ENCODE measurements at places on chromosomes 5 and 9.

GRCh38 chr5:56456002-56456401, 222.9 kb upstream of the ANKRD55 start:
- no peak for DNase-seq

DNA sequence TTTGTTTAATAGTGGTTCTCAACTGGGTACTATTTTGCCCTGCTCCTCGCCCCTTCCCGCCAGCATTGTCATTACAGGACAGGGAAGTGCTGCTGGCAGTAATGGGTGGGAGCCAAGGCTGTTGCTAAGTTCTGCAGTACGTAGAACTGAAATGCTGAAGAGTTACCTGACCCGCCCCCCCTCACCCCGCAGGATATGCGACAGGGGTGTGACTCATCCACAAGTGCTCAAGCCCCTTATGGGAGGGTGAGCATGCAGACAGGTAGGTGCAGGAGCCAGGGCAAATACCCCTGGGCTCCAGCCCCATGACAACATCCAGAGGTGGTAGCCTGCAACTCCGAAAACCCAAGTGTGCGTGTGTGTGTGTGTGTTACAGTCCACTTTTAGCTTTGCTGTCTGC, 35.7 kb downstream of the LRRC70 start:
- no peak for DNase-seq

DNA sequence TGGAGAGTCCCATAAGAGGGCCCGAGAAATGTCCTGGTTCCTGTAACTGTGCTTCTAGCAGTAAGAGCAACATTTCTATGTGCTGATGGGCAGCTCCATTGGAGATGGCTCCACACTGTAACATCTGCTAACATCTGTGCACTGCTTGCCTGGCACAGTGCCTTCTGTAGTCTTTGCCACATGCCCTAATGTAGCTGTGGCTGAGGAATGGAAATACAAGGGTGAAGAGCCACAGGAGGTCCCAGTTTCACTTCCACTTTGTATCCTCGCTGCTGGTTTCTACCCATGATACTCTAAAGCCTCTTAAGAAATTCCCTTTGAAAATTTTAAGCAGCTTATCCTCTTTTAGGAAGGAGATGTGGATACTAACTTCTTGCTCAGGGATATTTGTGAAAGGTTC, 97.4 kb downstream of the HOMER1 start:
- DNase-seq, result no peak

DNA sequence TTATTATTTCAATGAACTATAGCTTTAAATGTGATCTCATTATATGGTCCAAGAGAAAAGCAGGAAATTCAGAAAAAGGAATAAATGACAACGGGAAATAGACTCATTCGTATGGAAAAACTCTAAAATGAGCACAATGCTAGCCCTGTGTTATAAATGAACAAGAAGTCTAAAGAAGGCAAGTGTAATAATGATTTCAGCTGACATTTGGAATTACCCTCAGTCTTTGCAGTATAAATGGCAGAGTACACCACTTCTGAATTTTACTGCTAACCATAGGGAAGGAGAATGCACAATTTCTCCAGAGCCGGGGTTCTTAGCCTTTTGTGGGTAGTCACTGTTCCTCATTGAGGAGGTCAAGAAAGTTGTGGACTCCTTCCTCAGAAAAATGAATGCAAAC, 93.1 kb downstream of the ANKRD55 start:
- DNase-seq, result no peak

GRCh38 chr5:138452720-138453119, 12.6 kb upstream of the EGR1 start:
- no peak for DNase-seq

DNA sequence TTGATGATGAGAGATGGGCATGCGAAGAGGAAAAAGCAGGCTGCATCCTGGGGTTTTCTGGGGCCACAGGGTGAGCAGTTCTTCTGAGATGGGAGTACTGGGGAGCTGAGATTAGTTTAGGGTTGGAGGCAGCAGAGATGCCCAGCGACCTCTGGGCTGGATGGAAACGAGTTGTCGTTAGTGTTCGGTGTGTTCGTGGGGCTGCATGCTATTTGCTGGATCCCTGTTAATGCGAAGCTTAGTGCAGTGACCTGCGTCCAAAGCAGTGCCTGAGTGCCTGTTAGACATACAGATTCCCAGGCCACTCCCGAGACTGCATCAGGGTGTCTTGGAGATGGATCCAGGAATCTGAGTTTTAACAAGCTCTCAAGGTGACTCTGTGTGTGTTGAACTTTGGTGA, 201.3 kb downstream of the CACNA1B start:
- no peak for DNase-seq

GRCh38 chr5:75465480-75465879, 45.9 kb downstream of the CERT1 start:
- DNase-seq, result no peak

DNA sequence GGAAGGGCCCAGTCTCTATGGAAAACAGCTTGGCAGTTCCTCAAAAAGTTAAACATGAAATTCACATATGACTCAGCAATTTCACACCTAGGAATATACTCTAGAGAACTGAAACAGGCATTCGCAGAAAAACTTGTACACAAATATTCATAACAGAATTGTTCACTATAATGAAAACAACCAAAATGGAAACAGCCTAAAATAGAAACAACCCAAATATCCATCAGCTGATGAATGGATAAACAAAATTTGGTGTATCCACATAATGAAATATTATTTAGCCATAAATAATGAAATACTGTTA, 4.8 kb upstream of the GPR150 start:
- DNase-seq, result no peak

DNA sequence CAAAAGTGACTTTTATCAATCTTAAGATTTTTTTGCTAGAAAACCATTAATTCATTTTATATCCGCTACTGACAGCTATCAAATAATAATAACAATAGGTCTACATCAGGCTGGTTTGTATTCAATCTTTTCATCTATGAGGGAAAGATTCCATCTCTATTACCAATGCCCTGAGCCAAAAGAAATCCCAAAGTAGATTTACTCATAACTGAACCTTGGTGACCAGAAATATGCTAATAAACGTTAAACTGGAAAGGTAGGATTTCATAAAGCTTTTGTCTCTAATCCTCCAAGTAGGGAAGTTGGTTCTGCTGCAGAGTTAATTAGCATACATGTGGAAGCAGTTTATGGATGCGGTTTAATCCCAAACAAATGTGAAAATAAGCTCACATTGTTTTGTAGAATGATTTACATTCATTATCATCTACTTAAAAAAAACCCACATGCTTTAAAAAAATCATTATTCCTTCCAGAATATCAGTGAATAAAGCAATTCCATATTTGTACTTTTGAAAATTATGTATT, 715.5 kb downstream of the CETN3 start:
- DNase-seq, result no peak

DNA sequence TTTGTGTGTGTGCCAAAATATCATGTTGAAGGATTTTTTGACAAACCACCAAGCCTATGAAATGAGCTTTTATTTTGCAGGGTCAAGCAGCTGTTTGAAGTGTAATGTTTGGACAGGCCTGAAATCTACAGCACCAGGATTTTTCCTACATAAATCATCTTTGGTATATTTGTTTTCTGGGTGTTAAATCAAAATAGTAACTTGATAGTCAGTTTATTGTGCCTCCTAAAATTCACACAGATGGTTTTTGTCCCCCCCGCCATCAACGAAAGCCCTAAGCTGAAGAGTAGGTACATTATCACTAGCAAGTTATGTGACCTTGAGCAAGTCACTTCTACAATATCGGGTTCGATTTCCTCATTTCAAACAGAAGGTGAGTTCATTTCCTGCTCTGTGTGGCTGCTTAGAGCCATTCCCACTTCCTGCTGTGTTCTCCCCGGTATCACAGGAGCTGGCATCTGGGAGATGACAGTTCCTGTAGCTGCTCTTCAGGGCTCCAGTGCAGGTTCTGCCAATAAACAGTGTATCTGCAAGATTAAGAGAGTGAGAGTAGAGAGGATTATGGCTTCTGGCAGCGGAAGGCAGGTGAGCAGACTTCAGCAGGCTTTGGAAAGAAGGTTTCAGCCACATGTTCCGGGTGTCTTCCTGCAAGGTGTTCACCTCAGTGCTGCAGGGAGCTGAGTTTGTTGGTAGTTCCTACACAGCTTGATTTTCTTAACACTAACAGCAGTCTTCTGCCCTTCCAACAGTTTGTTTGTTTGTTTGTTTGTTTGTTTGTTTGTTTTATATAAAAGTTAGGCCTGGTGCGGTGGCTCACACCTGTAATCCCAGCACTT, 48.4 kb upstream of the GNE start:
- DNase-seq, result no peak

DNA sequence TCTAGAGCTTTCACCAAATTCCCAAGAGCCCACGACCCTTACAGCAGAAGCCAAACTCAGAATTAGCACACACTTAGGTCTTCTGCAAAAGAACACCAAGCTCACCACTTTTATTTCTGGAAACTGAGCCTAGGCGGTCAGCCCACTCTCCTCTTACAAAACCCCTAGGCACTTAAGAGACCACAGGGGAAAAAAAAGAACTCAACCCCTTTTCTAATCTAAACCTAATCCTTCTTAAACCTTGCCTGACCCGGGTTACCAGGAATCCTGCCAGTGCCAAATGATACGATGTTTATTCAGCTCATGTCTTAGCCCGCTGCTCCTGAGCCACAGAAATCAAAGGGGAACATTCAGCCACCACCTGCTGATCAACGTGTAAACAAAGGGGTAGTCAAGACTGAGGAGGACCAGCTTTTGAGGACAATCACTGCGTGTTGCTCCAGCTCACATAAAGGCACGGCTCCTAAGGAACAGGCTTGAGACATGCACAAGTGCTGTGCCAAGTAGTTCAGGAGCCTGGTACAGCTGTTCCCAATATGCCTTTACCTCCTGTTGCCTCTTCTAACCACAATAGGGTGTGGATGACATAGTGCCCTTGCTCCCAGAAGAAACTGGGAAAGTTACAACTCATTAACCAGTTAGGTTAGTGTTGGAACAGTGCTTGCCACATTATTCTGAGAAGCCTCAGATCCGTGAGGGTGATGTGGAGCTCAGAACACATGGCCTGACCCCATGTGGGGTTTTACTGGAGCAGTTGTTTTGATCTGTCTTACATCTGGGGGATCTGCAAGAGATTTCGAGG, 49.3 kb downstream of the ZFAND5 start:
- DNase-seq, result peak; percentile 22

DNA sequence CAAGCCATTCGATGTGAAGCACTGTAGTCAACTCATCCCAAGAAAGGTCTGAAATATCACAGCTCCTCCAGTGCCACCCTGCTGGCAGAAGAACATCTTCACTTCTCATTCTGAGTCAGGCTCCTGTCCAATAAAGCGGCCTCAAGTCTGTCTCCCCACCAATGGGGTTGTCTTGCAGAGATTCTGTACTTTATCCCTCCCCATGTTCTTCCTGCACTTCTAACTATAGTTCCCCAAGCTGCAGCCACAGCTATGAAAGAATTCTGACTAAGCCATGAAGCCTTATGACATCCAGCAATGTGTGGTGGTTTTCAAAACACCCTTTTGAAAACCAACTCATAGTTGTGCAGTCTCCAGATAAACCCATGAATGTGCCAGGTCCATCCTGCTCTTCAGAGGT, 6.8 kb downstream of the MACROH2A1 start:
- DNase-seq, result peak; percentile 30

GRCh38 chr5:127561254-127561653, 43.8 kb downstream of the PRRC1 start:
- no peak for DNase-seq

- peak; percentile 17 for DNase-seq
Observed at GRCh38 chr5:50666261-50667022, at the start of gene PARP8. Gene PARP8 (plus strand): TSS chr5:50666637. CDS start chr5:50667096, 459 bp downstream.

GRCh38 chr9:4842734-4843133, 50.0 kb downstream of the RCL1 start:
- DNase-seq, result no peak

- peak; percentile 17 for DNase-seq
Observed at GRCh38 chr9:2116073-2116472, 100.9 kb downstream of the SMARCA2 start.

DNA sequence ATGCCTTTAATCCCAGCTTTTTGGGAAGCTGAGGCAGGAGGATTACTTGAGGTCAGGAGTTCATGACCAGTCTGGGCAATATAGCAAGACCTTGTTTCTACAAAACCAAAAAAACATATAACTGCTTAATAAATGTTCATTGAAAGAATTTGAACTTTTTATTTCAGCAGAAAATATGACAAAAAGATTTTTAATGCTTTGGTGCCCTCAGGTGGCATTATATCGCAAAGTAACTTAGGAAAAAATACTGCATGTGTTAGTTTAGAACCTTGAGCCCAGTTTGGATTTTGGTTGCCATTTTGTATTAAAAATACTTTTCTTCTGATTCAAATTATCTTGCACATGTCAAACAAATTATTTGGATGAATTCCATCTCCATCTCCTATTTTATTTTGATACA, 103.2 kb downstream of the GPBP1 start:
- DNase-seq, result peak; percentile 10

Data from H54 (cell line).